H7 (cell line): ENCODE measurements at places on chromosomes 16 and 17.
A peak's percentile ranks its signal among the peaks of the same experiment; 100 is the strongest.

DNA sequence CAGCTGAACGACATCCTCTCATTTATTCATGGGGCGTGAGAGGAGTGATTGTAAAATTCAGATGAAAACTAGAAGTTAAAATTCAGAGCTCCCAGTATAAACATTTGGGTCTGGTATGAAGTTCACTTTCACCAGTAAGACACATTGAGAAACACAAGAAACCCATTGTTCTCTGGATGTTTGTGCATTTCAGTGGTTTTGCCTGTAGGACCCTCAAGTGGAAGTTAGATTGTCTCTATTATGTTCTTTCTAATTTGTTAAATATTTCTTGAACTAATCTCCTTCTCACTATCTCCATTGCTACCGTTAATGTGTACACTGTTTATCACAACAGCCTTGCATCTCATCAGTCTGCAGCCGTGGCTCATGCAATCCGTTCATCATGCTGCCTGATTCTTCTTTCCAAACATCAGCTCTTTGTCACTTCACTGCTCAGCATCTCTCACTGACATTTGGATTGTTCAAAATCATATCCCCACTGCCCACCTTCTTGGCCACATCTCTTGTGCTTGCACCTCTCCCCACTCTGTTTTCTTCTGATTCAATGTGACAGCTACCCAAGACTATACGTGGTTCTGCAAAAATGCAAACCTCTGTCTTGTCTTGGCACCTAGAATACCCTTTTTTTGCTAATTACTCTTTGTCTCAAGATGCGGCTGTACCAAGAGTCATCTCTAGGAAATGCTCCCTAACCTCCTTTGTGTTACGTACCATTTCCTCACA, 49.5 kb downstream of the HLF start:
- no peak for DNase-seq

DNA sequence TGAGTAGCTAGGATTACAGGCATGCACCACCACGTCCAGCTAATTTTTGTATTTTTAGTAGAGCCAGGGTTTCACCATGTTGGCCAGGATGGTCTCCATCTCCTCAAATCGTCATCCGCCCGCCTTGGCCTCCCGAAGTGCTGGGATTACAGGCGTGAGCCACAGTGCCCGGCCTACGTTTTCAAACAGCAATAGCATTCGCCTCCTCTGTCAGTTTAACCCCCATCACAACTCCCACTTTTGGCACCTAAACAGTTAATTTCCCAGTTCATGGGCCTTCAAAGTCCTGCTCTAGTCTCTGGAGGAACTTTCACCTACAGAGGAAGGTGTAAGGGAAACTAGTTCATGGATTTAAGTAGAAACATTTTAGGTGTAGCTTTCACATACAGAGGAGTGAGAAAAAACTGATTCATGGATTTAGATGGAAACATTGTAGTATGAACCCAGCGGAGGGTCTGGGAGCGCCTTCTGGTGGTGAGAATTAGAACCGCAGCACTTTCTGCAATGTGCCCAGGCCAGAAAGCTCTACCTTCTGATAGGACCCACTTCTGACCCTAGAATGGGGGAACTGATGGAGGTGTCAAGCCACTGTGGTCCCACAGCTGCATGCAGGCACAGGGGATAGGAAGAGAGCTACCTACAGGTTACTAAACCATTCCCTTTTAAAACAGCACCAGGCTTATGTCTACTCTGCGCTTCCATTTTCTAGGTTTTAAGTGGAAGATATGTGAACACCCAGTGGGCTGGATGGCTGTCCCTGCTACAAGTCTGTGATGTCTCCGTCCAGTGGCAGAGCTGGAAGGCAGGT, 12.0 kb upstream of the MEOX1 start:
- DNase-seq: peak; percentile 84

DNA sequence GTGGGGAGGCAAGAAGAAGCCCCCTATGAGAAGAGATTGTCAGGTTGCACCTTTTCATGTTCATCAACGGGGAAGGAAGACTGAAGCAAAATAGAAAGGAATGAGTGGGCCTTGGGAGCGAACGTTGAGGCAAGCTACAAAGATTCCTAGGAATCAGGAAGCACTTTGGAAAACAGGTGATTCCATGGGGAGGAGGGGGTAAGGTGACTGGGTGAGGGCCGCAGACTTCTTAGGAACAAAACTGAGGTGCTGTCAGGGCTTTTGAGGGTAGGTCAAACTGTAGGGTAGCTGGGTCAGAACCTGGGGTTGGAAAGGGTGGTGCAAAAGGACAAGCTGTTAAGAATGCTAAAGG, 528 bp downstream of the ITFG1 start:
- DNase-seq: no peak

DNA sequence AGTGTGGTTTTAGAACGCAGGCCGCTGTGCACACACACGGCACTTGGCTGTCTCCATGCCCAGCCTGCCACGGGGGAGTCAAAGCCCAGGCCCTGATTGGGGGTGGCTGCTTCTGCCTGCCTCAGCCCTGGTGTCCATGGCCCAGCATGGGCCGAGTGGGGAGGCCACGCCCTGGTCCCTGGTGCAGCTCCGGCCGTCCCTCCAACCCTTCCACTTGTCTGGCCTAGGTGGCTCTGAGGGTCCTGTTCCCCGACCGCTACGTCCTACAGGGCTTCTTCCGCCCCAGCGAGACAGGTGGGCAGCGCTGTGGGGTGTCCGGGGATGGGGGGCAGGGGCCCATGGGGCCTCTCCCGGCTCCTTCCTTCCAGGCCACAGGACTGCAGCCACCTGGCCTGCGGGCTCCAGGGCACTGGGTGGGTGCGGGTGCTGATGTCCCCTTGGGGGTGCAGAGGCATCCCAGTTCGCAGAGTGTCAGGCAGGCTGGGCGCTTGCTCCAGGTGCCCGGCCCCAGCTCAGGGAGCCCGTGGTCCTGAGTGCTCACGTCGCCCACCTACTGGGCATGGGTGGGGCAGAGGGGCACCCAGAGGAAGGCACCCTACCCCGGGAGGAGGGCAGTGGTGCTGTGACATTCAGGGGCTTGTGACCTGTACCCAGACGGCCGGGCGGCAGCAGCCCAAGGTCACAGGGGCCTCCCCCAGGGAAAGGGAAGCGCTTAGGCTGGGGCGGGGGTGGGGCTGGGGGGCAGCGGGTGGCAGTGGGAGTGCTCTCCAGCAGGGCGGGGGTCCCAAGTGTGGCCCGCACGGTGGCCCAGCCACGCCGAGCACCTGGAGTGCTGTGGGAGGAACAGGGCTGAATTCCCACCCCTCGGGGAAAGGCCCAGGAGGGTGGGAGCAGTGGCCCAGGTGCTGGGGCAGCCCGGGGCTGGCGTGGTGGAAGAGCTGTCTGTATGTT, 11.8 kb downstream of the CENPX start:
- no peak for DNase-seq

DNA sequence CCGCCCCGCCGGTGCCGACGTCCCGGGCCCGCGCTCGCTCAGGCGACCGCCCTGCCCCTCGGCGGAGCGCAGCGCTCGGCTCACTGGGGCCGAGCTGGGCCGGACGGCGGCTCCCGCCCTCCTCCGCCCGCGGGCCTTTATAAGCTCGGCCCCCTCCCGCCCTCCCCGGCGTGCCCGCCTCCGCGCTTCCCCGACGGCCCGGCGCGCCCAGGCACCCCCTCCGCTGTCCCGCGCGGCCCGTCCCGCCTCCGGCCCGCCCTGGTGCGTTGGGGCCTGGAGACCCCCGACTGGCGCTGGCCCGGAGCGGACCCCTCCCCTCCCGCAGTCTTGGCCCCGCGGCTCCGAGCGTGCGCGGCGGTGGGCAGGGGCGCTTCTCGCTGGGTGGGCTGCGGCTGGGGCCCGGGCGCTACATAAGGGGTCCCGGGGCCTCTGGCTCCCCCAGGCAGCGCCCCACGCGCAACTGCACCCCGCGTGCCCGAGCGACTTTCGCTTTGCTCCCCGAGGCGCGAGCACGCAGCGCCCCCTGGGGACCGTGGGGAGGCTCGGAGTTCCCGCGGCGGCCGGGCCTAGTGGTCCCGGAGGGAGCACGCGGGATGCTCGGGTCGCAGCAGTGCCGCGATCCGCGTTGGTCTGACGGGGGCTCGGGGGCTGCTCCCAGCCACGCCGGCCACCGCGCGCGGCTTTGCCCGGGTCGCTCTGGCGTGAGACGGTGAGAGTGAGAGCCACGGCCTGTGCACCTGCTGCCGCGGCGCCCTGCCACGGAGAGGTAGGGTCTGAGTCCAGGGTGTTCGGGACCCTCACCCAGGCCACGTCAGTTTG, at the start of gene PIEZO1:
Gene PIEZO1 (minus strand): TSS at position 115 of the 819 bp plus-strand sequence. CDS start 256 bp downstream, outside the sequence.
- peak; percentile 90 for DNase-seq

DNA sequence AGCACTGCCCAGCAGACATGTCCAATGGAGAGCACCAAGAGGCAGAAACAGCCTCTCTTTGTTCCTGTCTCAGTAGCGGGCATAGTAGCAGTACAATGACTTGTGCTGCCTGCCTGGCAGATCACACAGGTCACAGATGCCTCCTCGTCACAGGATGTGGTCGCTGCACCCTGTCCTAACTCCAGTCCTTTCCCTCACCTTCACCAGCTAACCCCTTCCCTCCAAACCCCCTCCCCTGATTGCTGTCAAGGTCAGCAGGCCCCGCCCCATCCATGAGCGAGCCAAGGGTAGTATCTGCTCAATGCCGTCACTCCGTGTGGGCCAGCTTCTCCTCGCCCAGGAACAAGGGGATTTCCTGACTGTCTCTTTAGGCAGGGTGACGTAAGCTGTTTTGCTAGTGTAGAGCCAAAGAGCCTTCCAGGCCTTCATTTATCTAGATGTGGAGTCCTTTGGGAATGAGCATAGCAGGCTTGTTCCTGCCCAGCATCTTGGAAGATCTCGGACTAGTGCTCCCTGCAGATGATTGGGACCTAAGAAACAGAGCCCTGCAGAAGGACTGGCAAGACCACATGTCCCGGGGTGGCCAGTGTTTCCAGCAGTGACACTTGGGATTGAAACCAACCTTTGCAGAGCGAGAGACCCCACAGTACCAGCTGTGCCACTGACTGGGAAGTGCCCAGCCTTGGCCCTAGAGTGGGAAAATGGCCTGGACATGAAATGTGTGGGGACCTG, 75.9 kb upstream of the TNRC6C start:
- peak; percentile 61 for DNase-seq

DNA sequence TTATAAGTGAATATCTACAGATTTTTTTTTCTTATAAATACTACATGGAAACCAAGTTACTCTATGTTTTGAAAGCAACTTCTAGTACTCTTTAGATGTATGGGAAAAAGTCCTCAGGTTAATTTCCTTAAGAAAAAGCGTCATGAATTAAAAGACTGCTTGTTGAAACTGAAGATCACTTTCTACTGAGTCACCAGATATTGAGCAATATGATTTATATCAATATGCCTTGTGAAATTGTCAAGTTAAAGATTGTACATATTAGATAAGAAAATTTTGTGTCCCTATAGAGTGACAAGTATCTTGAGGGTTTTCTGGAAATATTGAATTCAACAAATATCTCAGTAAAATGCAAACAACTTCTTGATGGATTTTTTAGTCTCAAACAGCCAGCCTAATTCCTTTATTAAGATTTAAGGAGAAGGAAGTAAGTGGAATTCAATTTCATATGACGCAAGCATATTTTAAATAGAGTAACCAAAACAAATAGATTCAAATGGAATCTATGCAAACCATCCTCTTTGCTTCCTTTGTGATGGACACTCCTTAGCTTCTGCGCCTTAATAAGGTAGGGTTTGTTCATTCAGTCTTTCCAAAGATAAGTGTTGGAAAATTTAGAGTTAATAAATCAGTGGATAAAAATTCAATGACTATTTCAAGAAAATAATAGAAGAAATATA, 16.6 kb downstream of the KRT12 start:
- DNase-seq: no peak

DNA sequence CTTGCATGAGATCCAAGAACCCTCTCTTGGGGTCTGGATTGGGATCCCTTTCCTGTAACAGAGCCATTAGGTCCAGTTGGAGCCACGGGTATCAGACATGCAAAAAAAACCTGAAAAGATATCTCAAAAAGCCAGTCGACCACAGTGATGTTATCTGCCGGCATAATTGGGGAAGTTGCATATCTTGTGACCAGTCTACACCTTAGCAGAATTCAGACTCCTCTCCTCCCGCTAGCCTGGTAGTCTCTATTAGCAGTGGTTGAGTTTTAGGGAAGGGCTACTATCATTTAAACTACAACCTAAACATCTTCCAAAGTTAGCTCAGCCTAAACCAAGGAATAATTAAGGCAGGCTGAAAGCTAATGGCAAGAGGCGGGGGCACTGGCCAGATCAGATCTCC, 16.2 kb upstream of the PSMD7 start:
- DNase-seq: no peak

DNA sequence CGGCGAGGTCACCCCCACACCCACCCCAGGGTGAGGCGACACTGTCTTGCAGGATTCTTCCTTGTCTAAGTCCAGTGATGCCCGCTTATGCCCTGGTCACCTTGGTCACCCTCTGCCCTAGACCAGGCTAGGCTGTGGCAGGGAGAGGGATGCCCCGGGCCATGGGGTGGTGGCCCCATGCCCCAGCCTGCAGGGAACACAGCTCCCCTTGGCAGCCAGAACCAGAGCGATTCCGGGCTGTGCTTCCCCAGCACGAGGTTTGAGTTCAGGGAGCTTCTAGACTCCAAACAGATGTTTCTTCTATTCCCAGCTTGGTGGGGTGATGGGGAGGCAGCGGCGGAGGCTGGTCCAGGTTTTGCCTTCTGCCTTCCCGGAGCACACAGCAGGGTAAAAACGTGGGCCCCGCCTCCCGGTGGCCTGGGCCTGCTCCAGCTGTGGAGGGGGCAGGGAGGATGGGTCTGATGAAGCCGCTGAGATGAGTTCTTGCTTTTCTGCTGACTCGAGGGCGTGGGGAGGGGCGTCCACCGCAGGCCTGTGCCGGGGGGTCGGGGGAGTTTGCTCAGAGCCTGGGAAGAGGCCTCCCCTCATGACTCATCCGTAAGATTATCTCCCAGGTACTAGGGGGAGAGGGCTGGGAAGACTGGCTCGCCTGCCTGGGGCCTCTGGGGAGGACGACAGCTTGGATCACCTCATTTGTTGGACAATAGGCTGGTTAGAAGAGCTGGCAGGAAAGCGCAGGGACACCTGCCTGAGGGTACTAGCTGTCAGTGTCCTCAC, 15.4 kb downstream of the SMTNL2 start:
- peak; percentile 92 for DNase-seq

GRCh38 chr17:57554826-57555635, 190.1 kb downstream of the CCDC182 start:
- DNase-seq: no peak

GRCh38 chr16:85518398-85519049, 94.6 kb upstream of the GSE1 start:
- DNase-seq: no peak

- DNase-seq: peak; percentile 84
These were observed 18.4 kb downstream of the PDILT start for GRCh38 chr16:20385844-20386832.

- no peak for DNase-seq
These were observed 6.5 kb downstream of the GOSR2 start for GRCh38 chr17:46929413-46929812.

- DNase-seq: no peak
These were observed 73.3 kb upstream of the MON1B start for GRCh38 chr16:77117707-77118106.

- DNase-seq: no peak
These were observed 36.1 kb upstream of the PHB1 start for GRCh38 chr17:49450735-49451134.

DNA sequence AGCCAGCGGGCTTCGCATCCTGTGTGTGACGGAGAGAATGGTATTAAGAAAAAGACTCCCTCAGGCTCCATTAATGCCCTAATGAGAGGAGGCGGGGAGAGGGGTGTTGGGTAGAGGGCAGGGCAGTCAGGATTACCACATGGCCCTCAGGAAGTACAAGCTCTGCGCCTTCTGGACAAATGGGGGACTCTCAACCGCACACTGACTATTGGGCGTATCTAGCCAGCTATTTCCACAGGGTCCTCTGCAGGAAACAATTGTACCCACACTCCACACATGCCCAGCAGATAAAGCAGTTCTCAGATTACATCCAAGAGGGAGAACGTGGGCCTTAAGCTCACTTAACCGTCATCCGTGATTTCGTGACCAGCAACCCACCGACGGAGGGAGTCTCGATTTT, 14.7 kb downstream of the NXN start:
- DNase-seq: peak; percentile 66
